Forelimb muscle (tissue), 1 donor: ENCODE measurements at places on chromosomes 2 and 18. TPM values are rescaled to one million over a fixed set of nuclear protein-coding genes. Genes with fewer than 3 reads are reported as not detected.

The TTN gene
- polyA plus RNA-seq, result 322 TPM

The SETBP1 gene
- polyA plus RNA-seq, result 14.8 TPM

The ST6GAL2 gene
- polyA plus RNA-seq, result 2.5 TPM

DNA sequence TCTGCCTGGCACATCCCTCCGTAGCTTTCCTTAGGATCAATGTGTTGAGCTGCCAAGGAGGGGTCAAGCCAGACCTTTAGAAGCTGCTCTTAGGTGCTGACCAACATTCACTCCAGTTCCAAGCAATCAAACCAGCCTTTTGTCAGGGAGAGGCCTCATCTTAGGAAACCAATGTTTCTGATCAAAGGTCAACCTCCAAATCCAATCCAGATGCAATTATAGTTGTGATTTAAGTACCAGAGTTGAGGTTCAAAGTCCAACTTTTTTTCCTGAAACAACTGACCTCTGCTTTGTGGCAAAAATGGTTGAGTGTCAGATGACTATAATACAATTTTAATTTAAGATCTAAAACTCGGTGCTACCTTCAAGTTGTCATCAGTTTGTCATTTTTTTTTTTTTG is 303.4 kb downstream of the ALK start:
- no peak for DNase-seq

- DNase-seq, result no peak
Observed at GRCh38 chr18:30280861-30281470, 761.6 kb downstream of the DSC3 start.

GRCh38 chr2:172228177-172228808 is 125.6 kb upstream of the DLX2 start:
- DNase-seq, result no peak

GRCh38 chr2:177243476-177243875 is 21.1 kb downstream of the NFE2L2 start:
- no peak for DNase-seq

GRCh38 chr2:137838255-137839092 is 125.8 kb upstream of the HNMT start:
- peak; percentile 43 for DNase-seq

DNA sequence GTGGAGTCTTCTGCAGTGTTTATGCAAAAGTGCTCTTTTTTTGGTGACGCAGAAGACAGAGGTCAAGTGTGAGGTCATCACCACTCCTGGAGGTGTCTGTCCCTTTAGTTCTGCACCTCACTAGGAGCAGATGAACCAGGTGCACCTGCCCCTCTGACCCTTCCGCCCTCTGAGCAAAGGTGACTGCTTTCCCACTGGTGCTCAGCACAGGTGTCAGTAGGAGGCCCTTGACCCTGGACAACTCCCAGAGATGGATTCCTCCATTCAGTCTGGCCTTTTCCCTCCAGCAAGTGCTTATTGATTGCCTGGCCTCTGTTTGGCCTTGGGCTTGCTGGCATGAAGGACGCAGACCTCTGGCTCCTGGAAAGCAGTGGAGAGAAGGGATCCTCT is 8.7 kb upstream of the SLC4A3 start:
- DNase-seq, result no peak
